Thymus (tissue), 14 donors: ENCODE measurements at places on chromosomes 6 and 20. TPM values are rescaled to one million over a fixed set of nuclear protein-coding genes. Genes with fewer than 3 reads are reported as not detected.

KCNK15 gene
- 0.05 TPM for total RNA-seq

DNA sequence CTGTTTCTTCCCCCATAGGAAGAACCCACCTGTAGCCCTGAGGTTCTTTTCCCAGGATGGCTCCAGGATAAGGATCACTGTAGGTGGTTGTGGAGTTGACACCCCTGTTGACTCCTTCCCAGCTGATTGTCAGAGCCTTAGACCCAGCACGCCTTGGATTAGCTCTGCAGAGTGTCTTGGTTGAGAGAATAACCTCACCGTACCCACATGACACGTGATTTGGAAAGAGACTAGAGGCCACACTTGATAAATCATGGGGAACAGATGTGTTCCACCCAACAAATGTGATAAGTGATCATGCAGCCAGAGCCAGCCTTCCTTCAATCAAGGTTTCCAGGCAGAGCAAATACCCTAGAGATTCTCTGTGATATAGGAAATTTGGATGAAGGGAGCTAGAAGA is 12.2 kb downstream of the BTN3A1 start:
- DNase-seq: no peak

DNA sequence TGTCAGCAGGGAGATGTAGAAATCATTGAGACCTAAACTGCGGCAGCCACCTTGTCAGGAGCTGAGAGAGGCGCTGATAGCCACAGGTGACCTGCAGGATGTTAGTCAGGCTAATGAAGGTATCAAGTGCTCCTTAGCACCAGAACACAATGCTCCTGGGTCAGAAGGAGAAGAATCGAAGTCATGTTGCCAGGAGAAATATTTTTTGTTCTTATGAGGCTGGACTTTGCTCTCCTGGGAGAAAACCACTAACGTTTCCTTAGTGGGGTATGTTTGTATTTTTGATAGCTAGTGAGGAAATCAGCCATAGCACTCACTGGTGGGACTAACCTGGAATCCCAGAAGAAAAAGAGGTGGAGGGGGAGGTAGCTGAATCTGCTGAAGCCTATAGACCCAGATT is 120.9 kb upstream of the LRFN2 start:
- no peak for DNase-seq

DNA sequence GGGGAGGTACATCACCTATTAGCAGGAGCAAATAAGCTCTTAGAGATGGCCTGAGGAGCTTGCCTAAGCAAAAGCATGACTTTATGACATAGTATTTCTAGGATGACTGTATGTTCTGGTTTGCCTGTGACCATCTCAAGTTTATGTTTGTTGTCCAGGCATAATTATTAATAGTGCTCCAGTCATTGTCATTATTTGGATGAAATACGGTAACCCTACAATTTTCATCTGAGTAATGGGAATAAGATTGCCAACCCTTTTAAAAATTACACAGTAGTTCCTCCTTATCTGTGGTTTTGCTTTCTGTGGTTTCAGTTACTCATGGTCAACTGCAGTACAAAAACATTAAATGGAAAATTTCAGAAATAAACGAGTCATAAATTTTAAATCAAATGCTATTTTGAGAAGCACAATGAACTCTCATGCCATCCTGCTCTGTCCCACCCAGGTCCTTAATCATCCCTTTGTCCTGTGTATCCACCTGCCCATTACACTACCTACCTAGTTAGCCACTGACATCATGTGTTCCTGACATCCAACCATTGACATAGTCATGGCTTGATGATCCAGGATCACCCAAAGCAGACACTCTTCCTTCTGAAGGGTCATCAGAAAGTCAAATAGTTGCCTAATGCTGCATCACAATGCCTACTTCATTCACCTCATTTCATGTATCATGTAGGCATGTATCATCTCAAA is 27.0 kb upstream of the TFB1M start:
- DNase-seq: no peak
